ENCODE measurements at places on chromosomes 13 and 19. TPM values are rescaled to one million over a fixed set of nuclear protein-coding genes. Genes with fewer than 3 reads are reported as not detected.

Gene SERPINE3
- not detected for total RNA-seq

Gene KLK4
- not detected for total RNA-seq

DNA sequence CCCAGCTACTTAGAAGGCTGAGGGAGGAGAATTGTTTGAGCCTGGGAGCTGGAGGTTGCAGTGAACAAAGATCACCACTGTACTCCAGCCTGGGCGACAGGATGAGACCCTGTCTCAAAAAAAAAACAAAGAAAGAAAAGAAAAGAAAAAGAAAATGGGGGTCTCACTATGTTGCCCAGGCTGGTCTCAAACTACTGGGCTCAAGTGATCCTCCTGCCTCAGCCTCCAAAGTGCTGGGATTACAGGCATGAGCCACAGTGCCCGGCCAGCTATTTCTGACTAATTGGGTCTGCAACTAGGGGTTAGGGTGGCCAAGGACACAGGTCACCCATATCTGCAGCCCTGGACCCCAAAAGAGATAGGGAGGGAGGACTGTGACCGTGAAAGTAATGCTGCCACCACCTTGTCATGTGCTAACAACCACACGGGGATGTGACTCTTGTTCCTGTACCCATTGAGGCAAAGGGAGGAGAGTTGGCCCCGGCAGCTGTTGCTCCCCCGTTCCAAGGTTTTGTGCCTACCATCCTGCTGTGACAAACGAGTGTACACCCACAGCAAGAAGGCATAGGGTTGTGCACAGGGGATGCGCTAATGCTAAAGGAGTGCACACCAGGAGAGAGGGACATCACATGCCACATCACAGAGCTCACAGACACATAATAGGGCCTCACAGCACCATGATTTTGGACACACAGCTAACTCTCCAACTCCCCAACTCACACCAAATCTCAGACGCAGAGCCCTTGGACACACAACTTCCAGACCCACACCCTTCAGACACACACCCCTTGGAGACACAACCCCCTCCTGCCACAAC lies 619 bp downstream of the MEF2B start:
- H3K27ac ChIP-seq = no peak overlapping the region
- no peaks in the 10 kb centered on the region for H3K27me3 ChIP-seq
- H3K4me1 ChIP-seq = peaks cover 11% of the 10 kb centered on the region
- no peak for DNase-seq
- no peak overlapping the region for H3K4me3 ChIP-seq
- peaks cover 3% of the 10 kb centered on the region for H3K36me3 ChIP-seq

Gene KIR3DL1
- total RNA-seq = 0.23 TPM

DNA sequence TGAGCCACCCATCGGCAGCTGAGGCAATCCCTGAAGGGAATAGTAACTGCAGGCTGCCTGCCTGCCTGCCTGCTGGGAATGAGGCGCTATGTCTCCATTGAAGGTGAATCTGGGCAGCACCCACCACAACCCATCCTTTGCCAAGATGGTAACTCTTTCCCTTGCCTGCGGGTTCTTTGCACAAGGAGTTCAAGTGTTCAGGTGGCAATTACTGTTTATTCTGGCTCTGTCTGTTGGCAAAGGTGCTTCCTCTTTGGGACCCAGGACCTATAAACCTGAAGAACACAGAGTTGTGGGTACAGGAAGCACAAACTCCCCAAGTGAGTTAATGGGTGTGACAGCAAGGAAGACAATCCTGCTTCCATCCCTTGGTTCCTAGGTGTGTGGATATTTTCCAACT lies 448.1 kb upstream of the ZNF507 start:
- no peak for DNase-seq
- no peak overlapping the region for H3K4me3 ChIP-seq
